Stimulated activated CD8-positive, alpha-beta memory T cell treated with anti-CD3 and anti-CD28 coated beads, Interleukin-7, amount 100 ng/mL, for 48 hours (primary cell): ENCODE measurements at places on chromosomes 3 and 15.

DNA sequence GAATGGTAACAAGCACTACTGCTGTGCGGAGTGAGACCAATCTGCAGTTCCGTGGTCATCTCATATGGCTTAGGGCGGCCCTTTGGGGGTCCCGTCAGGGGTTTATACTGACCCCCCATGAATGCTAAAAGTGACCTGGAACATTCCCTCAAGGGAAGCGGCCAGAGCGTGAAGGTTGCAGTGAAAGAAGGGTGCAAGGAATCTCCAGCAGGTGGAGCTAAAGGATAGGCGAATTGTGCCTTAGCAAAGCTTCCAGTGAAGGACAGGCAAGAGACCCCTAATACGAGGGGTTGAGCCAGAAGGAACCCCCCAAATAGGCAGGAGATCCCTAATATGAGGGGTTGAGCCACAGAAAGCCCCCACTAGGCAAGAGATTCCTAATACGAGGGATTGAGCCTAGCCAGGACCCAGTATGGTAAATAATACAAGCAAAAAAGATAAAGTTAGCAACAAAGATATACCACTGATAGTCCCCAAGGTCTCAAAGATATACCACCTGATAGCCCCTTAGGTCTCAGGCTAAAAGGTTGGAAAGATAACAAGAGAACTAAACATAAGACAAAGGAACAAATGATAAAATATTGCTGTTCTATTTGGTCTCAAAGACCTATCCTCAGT is 32.8 kb downstream of the ZNF589 start:
- DNase-seq, result no peak

DNA sequence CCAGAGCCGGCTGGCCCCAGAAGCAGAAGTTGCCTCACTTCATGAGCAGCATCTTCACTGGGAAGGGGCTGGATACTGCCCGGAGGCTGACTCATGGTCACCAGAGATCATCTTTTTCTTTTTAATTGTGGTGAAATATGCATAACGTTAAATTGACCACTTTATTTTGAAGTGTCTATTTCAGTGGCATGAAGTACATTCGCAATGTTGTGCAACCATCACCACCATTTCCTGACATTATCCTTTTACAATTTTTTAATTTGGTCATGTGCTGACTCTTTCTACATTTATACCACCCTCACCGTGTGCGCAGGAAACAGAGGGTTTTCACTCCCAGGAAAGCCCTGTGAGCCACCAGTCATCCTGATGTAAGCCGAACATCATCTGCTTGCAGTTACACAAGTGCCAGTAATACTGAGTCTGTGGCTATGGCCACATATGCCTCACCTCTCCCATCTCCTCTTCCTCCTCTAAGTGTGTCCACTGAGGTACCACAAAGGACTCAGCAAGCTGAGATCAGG is 51.6 kb upstream of the ABHD17C start:
- DNase-seq, result no peak

DNA sequence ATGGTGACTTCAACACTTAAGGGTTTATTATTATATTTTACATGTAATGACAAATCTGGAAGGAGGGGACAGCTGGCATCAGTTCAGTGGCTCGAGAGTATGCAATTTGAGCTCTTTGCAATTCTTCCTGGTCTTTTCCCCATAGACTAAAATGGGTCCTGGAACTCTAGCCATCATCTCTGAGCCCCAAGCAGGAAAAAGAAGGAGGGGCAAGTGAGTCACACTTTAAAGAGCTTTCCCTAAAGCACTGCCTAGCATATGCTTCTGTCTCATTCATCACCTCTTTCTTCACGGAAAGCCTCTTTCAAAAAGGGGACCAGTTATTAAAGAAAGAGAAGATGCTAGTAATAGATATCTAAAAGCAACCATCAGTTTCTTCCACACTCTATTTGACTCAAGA is 466.3 kb downstream of the ZIC1 start:
- no peak for DNase-seq

GRCh38 chr3:121707531-121708273 is 41.8 kb downstream of the GOLGB1 start:
- no peak for DNase-seq

- no peak for DNase-seq
These were observed 38.0 kb downstream of the CHCHD6 start for GRCh38 chr3:126742057-126742456.

- no peak for DNase-seq
These were observed 960.2 kb upstream of the CFAP20DC start for GRCh38 chr3:60009931-60010478.
